ENCODE measurements at places on chromosomes 5 and 9.

GRCh38 chr5:175485631-175486030 lies 7.3 kb downstream of the SFXN1 start:
- DNase-seq, result no peak

GRCh38 chr9:76502746-76503145 lies 43.8 kb downstream of the GCNT1 start:
- DNase-seq, result no peak

DNA sequence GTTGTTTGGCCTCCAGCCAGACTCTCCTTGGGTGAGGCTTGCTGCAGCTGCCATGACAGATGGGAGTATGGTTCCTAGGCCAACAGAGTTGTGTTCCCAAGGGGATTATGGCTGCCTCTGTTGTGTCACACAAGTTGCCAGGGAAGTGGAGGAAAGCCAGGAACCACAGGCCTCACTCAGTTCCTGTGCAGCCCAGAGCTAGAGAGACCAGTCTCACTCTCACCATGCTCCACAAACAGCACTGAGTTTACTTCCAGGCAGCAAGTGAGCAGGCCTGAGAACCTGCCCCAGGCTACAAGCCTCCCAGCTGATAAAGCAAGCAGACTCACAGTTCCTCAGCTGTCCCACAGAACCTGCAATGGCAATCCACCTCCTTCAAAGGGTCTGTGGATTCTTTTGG lies 273.6 kb upstream of the TAS2R1 start:
- DNase-seq, result no peak

DNA sequence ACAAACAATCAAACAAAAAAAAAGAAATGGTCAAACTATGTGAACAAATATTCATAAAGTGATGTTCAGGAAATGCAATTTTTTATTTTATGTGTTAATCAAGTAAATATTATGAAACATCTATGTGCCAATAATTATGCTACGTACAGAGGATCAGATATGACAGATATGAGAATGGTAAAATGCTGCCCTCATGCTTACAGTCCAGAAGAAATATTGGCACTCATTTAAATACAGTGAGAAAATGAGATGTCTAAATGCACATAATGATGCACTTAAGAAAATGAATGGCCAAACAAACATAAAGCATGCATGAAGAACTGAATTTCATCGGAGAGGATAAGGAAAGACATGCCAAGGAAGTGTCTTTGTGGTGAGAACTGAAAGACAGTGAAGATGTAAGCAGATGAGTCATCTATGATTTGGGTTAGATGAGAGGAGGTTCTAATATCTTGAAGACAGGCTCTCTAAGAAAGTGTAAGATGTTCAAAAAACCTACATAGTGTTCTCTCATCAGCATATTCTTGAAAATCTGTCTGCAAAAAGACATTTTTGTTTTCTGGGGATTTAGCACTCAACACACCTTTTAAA lies 1231.1 kb upstream of the ACO1 start:
- no peak for DNase-seq

- DNase-seq, result peak; percentile 87
Measured at GRCh38 chr9:68981789-68982188, 32.1 kb downstream of the PRKACG start.

All from hematopoietic multipotent progenitor cell treated with erythropoietin and hydrocortisone succinate and interleukin-3 and kit ligand, for 4 days (in vitro differentiated cells).